ENCODE measurements at places on chromosomes 4 and X.

DNA sequence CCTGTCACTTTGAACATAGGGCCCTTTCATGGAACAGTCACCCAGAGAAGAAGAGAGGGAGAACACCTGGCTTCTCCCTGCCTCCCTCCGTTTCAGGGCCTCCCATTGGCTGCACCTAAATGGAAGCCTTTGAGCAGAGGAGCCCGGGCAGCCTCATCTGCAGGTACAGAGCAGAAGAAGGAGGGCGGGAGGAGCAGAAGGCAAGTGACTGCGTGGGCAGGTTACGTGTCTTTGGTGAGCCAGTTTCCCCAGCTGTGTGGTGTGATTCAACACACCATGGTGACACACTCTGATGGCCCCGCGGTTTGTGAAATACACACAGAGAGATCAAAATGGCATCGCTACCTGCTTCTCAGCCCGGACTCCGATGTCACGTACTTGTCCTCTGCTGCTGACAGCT, 431 bp downstream of the C4orf50 start:
- DNase-seq: no peak

DNA sequence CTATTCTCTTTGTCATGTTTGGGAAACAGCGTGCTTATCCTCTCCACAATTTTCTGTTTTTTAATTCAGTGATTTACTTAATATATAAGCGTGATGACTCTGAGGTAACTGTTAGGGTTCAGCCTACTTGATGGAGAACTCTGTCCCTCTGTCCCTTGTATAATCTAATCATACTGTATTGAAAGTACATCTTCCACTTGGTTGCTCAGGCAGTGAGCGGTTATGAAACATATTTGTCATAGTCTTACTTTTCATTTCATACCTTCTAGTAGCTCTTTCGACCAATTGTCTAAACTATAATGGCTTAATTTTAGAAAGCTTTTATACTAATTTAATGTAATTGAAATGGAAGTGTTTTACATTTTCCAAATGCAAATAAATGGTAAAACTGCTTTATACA, 469.0 kb downstream of the TLL1 start:
- DNase-seq: no peak

DNA sequence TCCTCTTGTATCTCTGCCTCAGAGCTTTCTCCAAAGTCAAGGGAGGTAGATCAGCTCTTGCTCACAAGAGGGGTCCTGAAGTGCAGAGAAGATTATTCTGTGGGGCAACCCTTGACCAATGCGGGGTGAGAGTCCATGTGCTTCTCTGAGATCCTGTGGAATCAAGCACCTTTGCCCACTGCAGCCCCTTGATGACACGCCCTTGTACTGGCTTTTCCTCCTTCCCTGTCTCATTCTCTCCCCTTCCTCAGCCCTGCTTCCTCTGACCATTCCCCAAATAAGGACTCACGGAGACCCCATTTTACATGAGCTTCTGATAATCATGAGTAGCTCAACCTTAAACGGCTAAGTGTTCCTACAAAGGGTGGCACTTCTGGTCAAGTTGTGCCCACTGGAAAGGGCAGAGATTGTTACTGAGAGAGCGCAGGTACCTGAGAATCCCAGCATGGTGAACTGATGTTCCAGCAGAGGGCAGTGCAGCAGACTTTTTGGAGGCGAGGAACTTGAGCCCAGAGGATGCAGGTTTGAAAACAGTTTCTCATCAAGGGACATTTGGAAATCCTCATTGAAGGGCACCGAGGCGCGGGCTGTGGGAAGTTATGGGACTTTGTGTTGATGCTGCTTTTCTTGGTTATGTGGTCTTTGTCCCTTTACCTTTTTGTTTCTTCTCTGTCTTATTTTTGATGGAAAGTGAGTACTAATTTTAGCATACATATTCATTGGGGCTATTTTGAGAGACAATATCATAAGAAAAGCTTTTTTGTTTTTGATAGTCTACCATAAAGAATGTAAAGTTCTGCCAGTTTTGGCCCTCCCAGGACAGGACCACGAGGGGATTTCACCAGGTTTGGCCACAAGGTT, 201.3 kb downstream of the RBM46 start:
- DNase-seq: peak; percentile 53

GRCh38 chr4:127525608-127526007, 107.1 kb upstream of the INTU start:
- no peak for DNase-seq

- no peak for DNase-seq
Measured at GRCh38 chr4:32745351-32745750, 2025.2 kb downstream of the PCDH7 start.

GRCh38 chr4:37794056-37794455, 32.4 kb upstream of the PGM2 start:
- DNase-seq: no peak

- no peak for DNase-seq
Measured at GRCh38 chr4:17701882-17702281, 79.5 kb downstream of the FAM184B start.

GRCh38 chr4:152044331-152045036, 283.7 kb upstream of the GATB start:
- no peak for DNase-seq

GRCh38 chrX:46278572-46278971, 266.6 kb downstream of the ZNF674 start:
- no peak for DNase-seq

DNA sequence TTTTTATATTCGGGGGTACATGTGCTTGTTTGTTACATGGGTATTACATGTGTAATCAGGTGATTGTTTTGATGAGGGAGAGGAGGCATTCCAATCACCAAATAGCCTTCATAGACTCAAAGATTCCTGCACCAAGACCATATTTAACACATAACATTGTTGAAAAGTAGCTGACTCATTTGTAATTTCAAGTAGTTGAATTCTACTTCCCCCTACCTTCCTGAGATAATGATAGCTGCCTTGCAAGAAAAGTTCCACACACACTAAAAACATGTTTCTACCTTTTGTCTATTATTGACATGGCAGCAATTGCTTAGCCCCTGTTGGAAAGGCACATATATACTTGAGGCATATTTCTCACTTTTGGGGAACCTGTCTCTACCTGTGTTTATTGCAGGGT, 16.1 kb downstream of the PGAM4 start:
- DNase-seq: no peak

DNA sequence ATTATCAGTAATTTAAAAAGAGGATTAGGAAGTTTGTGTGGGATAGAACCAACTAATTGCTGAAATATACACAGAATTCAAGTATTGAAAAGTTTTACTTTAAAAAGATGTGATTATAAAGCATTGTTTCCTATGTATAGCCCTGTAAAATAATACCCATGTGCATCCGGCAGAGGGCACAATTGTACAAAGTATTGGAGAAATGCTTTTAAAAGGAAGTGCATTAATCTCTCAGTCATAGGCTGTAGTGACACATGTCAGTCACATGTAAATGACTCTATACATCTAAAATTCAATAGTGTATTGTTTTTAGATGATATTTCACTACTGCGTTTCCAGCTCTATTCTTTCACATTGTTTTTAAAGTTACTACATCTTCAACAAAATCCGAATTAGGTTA, 9.7 kb upstream of the GEMIN8 start:
- DNase-seq: peak; percentile 23

DNA sequence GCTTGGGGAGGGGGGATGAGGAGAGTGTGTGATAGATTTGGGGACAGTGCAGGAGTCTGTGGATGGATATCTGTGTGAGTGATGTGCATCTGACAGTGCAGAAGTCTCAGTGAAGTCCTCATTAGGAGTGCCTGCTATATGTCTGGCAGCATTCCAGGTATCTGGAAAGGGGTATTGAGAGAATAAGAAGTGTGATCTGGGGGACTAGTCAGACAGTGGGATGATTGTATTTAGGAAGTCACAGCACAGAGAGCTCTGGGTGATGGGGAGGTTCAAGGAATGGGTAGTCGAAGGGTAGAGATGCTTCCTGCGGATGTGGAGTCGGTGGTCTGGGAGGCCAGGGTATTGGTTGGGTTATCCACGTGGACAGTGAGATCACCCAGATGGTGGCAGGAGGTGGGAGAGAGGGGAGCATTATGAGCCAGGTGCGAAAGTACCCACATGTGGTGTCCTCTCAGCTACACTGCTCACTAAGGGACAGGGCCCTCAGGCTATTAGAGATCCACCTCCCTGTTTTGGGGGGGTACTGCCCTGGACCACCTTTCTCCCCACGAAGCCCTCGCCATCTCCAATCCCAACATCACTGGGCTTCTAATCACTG, 9.8 kb downstream of the MAGED2 start:
- no peak for DNase-seq

GRCh38 chrX:943035-943434, 269.4 kb downstream of the CRLF2 start:
- no peak for DNase-seq

GRCh38 chrX:56813318-56813837, 84.3 kb downstream of the NBDY start:
- peak; percentile 78 for DNase-seq

- peak; percentile 6 for DNase-seq
Measured at GRCh38 chr4:133081246-133081645, 67.8 kb upstream of the PCDH10 start.

GRCh38 chr4:15610855-15611254, 44.3 kb downstream of the FBXL5 start:
- no peak for DNase-seq

GRCh38 chrX:22603060-22603459, 330.3 kb downstream of the CBLL2 start:
- no peak for DNase-seq

GRCh38 chr4:5888222-5889001, 4.5 kb downstream of the CRMP1 start:
- peak; percentile 44 for DNase-seq

DNA sequence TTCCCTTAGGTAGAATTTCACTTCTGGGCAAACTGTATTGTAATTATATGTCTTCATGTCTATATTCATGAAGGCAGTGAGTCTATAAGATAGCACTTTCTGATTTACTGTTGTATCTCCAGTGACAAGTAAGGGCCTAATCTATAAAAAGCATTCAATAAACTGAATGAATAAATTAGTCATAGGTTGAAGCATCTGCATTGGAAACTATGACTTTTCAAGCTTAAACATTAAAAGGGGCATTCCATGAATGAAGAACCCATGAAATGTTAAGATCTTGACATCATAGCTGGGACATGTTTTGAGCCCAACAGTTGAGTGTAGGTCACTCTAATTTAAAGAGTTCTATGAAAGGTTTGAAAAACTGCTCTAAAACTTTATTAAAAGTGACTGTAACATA, 159.3 kb upstream of the LCORL start:
- DNase-seq: no peak

DNA sequence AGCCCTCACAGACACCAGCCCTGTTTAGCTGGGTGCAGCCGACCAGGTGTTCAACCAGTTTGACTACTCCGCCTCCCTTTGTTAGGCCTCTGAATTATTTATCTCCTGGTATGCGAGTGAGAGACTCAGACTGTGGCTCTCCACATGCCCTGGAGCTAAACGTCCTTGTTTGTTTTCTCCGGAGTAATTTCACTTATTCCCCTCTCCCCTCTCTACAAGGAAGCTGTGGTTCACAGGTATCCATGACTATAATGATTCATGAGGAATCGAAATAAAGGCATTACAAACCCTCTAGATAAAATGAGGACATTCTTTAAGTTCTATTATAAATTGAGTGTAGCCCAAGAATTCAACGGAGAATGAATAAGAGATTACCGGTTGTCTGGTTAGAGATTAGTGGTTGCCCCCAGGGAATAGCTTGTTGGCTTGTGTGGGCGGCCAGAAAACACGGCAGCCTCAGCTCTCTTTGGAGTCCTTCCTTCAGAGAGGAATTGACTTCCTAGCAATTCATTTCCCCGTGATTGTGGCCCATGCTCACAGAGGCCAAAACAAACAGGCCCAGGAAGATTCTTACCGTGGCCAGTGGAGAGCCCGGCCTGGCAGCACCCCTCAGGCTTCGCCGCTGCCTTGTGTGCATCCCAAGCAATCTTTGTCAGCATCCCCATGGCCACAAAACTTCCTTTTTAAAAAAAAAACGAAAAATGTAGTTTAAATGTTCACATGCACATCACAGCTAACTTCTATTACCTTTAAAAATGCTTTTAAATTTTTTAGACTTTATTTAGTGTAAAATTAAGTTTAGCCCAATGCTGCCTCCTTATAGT, 60.2 kb upstream of the CBR4 start:
- DNase-seq: peak; percentile 84

- DNase-seq: peak; percentile 81
Measured at GRCh38 chr4:138111462-138112000, 130.6 kb downstream of the SLC7A11 start.

DNA sequence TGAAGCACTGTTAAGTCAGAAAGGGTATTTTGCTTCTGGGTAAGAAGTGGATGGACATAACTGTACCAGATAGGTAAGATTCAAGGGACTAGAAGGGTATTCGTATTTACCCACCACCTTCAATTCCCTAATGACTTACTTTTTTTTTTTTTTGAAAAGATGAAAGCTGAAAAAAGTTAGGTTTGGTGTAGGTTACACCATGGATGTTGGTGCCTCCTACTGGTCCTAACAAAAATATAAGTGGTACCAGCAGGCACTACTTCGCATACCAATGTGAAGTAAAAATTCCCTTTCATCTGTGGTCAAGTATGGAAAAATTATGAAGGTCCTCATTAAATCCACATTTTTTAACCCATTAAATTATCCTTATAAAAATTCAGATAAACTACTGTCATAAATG, 7.2 kb downstream of the ANKRD17 start:
- no peak for DNase-seq

DNA sequence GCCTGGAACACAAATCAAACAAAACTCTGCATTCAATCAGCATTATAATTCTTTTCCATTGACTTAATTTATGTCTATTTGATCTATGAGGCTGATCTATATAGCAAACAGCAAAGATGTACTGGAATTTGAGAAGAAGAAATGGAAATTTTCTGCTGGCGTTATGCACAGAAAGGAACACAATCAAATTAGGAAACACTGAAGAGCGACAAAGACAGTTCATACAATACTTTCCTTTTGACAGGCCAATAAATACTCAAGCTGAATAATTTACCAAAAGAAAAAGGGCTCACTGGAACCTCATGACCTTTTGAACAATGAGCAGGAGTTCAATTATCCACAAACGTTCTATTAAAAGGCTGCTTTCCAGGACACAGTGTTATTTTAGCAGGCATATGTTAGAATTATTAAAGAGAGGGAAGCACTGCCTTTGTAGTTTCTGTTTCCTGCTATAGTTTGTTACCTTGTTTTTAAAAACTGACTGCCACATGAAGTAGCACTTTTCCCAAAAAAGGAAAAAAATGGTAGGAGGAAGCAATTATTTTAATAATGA, 8.1 kb downstream of the PDHA2 start:
- no peak for DNase-seq

DNA sequence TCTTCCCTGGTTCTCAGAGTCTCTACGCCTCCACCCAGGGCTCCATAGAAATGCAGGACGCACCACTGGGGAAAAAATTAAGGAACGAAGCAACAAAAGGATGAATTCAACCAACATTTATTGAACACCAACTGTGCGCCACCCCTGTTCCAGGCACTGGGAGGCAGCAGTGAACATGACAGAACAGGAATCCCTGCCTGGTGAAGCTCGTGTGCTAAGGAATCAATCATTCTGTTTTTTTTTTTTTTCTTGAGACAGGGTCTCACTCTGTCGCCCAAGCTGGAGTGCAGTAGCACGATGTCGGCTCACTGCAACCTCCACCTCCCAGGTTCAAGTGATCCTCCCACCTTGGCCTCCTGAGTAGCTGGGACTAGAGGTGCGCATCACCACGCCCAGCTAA, 1.9 kb upstream of the FTSJ1 start:
- DNase-seq: no peak

Measured in H4 (cell line).